Effector memory CD8-positive, alpha-beta T cell (primary cell): ENCODE measurements at places on chromosomes 12 and 14.

DNA sequence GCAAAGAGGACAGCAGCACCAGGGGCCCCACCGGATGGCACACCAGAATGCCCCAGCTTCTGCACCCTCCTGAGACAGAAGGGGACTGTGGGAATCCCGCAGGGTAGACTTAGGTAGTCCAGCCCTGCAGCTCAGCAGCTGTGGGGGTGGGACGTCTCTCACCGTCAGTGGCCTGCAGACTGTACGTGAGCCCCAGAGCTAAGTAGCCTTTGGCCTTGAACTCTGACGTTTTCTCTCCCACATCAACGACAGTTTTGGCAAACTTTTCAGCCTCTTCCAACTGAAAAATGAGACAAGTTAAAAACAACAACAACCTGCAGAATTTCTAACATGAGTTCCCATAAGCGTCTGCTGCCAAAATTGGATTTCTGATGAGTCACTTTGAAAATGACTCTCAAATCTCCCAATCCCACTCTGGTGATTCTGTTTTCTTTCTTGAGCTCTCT, 161.4 kb downstream of the TTC7B start:
- H3K4me1 ChIP-seq, result peaks cover 1% of the 10 kb centered on the region
- DNase-seq, result no peak
- peaks cover 5% of the 10 kb centered on the region for H3K27me3 ChIP-seq
- no peak overlapping the region for H3K4me3 ChIP-seq

GRCh38 chr14:53767566-53767965, 189.1 kb downstream of the BMP4 start:
- no peak for DNase-seq
- no peaks in the 10 kb centered on the region for H3K36me3 ChIP-seq
- H3K4me3 ChIP-seq, result no peak overlapping the region
- H3K27ac ChIP-seq, result no peak overlapping the region
- H3K27me3 ChIP-seq, result no peaks in the 10 kb centered on the region
- H3K4me1 ChIP-seq, result no peaks in the 10 kb centered on the region

- H3K4me1 ChIP-seq, result peaks cover 45% of the 10 kb centered on the region
- peaks cover 29% of the 10 kb centered on the region for H3K36me3 ChIP-seq
- peaks cover 53% of the 10 kb centered on the region for H3K27me3 ChIP-seq
- H3K4me3 ChIP-seq, result no peak overlapping the region
- DNase-seq, result no peak
Measured at GRCh38 chr12:57236201-57236924, 6.9 kb downstream of the SHMT2 start.

DNA sequence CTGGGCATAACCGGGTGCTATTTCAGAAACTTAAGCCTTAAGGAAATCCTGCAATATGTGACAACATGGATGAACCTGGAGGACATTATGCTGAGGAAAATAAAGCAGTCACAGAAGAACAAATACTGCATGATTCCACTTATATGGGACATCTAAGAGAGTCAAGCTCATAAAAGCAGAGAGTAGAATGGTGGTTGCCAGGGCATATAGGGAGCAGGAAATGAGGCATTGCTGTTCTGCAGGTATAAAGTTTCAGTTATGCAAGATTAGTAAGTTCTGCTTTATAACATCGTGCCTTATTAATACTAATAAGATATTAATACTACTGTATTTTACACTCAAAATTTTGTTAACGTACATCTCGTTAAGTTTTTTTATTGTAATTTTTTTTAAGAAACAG, 124.2 kb upstream of the ATF1 start:
- H3K4me3 ChIP-seq, result no peak overlapping the region
- H3K27ac ChIP-seq, result no peak overlapping the region
- no peak for DNase-seq

GRCh38 chr14:102426796-102427195, 64.1 kb downstream of the TECPR2 start:
- no peak overlapping the region for H3K4me3 ChIP-seq
- H3K27me3 ChIP-seq, result no peaks in the 10 kb centered on the region
- no peak overlapping the region for H3K27ac ChIP-seq

DNA sequence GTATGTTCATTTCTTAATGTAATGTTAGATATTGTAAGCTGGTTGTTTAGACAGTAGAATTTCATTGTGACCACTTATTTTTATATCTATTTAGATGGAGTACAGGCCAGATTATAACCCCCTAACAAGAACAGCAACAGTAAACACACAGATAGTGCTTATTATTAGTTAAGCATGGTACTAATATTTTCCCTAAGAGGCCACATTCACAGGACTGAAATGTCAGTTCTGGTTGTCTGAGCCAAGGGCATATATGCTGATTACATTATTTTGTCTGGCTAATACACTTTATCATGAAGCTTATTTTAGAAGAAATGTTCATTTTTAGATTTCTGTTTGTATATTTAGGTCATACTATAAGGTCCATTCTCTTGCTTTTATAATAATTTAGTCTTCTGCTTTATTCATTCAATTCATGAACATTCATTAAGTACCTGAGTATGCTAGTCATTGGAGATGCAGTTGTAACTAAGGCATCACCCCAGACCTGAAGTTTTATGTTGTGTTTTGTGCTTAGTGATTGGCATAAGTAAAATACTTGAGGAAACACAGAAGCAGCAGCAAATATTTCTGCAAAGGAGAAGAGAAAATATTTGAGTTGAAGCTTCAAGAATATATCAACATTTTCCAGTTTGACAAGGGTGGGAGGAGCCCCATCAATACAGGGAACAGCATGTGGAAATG, 413.7 kb downstream of the RAD51B start:
- no peaks in the 10 kb centered on the region for H3K36me3 ChIP-seq
- no peaks in the 10 kb centered on the region for H3K27me3 ChIP-seq
- H3K27ac ChIP-seq, result no peak overlapping the region
- H3K4me3 ChIP-seq, result no peak overlapping the region

- H3K4me1 ChIP-seq, result no peaks in the 10 kb centered on the region
- no peak for DNase-seq
- no peaks in the 10 kb centered on the region for H3K36me3 ChIP-seq
- no peaks in the 10 kb centered on the region for H3K27me3 ChIP-seq
Measured at GRCh38 chr12:1367331-1368291, 226.8 kb downstream of the FBXL14 start.
